ENCODE measurements at places on chromosomes 5 and 9.

DNA sequence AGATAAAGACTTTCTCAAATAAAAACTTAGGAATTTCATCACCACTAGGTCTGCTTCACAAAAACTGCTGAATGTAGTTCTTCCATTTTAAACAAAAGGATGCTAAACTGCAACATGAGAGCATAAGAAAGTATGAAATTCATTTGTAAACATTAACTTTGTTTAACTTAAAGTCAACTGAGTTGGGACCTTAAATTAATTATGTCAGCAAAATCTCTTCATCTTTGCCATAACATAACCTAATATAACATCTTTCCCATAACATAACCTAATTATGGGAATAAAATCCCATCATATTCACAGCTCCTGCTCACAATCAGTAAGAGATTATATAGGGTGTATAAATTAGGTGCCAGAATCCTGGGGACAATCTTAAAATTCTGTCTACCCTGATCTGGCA, 78.8 kb upstream of the PCSK5 start:
- DNase-seq, result no peak

DNA sequence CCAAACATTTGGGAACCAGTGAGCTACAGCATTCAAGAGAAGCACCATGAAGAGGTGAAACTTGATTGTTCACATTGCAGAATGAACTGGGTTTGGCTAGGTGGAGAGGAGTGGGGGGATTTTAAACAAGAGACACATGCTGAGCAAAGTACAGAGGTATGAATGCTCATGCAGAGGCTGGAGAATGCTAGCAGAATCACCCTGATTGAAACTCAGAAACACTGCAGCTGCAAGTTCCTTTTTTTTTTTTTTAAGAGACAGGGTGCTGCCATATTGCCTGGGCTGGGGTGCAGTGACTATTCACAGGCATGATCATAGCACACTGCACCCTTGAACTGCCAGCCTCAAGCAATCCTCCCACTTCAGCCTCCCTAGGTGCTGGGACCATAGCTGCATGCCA, 35.1 kb downstream of the DENND1A start:
- DNase-seq, result no peak

GRCh38 chr5:108233617-108234155, 148.2 kb downstream of the FBXL17 start:
- DNase-seq, result no peak

DNA sequence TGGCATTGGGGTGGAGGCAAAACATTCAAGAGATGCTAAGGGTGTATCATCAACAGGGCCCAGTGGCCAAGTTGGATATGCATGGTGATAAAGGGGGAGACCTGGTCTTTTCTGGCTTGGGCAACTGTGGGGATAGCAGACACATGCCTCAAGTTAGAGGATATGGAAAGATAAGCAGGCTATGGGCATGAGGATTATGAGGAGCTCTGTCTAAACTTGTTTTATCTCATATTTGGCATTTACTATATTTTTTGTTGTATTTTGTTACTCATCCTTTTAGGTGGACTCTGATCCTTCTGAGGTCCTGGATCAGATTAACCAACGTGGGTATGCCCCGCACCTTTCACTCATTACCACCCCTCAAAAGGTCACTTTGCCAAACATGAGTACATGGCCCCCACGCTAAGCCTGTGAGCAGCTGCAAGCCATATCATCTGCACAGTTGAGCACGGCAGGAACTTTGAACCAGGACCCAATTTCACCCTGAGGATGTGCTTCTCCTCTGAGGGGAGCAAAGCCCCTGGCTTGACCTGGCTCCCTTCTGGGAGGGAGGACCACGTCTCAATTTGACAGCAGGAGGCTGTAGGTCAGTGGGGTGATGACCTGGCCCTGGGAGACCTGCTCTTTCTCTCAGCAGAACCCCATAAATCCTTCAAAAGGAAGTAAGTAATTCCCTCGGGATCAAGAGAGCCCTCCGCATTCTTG, 71.1 kb upstream of the CD180 start:
- DNase-seq, result no peak

- DNase-seq, result no peak
These were observed 15.5 kb downstream of the FAM163B start for GRCh38 chr9:133593587-133594253.

GRCh38 chr9:5800969-5801738, 31.8 kb downstream of the ERMP1 start:
- peak; percentile 12 for DNase-seq

- no peak for DNase-seq
These were observed 3.2 kb downstream of the CAVIN4 start for GRCh38 chr9:100581081-100581480.

GRCh38 chr9:76891874-76892273, 14.0 kb downstream of the PRUNE2 start:
- no peak for DNase-seq

GRCh38 chr5:35979715-35980114, 11.5 kb downstream of the UGT3A1 start:
- no peak for DNase-seq

GRCh38 chr5:68455216-68455615, 239.7 kb downstream of the PIK3R1 start:
- DNase-seq, result no peak

Data from iPS-NIHi11 (cell line).